Sigmoid colon (tissue), 7 donors: ENCODE measurements at places on chromosomes 1 and 21. TPM values are rescaled to one million over a fixed set of nuclear protein-coding genes. Genes with fewer than 3 reads are reported as not detected.
A peak's percentile ranks its signal among the peaks of the same experiment; 100 is the strongest.

GBP7 gene
- total RNA-seq = not detected

LCE2B gene
- not detected for total RNA-seq

- peak; percentile 99 for DNase-seq
Measured at GRCh38 chr1:203290261-203291089, 14.8 kb upstream of the BTG2 start.

- DNase-seq = no peak
Measured at GRCh38 chr1:170032531-170033280, 41.8 kb downstream of the KIFAP3 start.

DNA sequence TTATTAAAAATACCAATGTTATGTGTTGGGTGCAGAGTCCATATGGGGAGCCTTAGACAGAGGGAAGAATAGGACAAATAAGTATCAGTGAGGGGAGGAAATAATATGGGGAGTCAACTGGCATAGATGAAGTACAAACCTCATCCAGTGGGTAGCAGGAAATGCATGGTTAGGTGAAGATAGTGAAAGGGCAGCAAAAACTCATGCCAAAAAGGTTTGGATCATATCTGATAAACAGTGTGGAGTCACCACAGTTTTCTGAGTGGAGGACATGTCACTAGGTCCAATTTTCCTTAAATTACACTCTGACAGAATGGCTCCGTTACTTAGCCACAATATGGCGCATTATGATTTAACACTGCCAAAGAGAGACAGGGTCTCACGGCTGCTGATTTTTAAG, 10.3 kb downstream of the DUSP23 start:
- DNase-seq = no peak

GRCh38 chr1:66247415-66248208, 286.3 kb upstream of the SGIP1 start:
- DNase-seq = no peak

DNA sequence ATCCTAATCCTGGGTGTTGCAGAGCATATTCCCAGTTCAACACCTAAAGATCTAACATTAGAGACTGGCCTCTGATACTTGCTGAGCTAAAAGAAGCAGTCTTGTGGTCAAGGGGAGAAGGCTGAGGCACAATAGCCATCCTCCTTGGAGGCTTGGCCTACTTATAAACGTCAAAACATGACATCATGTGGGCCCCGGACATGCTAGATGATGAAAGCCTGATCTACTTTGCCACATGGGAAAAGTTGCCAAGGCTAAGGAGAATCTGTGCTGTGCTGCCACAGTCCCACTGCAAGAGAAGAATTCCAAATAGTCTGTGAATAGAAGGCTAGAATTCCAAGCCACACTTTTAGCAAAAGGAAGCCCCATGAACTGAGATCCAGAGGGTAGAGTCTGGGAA, 43.9 kb upstream of the SAMD13 start:
- no peak for DNase-seq

DNA sequence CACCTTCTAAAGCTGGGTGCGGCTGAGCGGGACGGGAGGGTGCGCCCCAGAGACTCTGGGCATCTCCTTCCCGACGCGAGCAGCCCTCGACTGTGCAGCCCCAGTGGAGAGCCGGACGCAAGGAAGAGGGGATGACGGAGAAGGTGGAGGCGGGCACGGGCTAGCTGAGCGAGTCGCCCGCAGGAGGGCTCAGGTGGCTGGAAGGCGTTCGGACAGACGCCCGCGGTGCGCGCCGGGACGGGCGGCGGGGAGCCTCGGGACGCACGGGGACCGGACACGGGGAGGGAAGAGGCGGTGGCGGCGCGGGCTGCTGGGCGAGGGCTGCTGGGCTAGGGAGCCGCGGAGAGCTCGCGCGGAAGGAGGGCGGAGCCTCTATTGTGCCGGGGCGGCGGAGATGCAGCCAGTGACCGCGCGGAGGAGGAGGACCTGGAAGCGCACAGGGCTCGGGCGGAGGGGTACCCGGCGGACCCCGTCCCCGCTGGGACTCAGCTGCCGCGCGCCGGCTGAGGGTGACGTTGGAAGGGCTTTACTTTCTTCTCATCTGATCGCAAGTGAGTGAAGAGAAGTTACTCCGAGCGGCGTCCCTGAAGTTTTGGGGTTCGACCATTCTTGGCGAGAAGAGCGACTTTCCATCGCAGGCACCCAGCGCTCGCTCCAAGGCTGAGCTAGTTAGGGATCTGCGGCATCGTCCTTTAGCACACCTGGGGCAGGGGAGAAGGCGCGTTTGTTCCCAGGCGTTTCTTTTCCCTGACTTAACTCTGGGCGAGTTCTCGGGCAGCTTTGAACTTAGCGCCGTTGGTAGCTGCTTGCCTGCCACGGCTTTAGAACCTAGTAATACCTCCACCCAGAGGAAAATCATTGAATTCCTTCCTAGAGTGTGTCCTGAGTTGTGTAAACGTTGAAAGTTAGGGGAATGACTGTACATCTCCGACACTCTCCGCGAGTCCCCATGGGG, at the start of gene OLFML2B:
OLFML2B (minus strand) TSS at position 323 of the 955 bp plus-strand sequence. CDS start 439 bp downstream, outside the sequence.
- peak; percentile 89 for DNase-seq

DNA sequence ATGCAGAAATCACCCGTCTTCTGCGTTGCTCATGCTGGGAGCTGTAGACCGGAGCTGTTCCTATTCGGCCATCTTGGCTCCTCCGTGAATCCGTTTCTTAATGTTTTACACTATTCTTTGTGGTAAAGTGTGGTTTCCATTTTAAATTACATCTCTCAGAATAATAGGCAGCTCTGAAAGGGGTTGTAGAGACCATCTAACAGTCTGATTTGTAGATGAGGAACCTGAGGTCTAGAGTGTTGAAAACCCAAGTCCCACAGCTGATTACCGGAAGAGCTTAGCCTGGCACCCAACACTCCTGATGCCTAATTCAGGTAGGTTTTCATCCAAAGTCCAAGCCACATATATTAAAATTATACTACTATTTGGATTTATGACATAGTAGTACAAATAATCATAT, 144.0 kb downstream of the LEPR start:
- DNase-seq = no peak
